ENCODE measurements at places on chromosomes 2 and 18.

DNA sequence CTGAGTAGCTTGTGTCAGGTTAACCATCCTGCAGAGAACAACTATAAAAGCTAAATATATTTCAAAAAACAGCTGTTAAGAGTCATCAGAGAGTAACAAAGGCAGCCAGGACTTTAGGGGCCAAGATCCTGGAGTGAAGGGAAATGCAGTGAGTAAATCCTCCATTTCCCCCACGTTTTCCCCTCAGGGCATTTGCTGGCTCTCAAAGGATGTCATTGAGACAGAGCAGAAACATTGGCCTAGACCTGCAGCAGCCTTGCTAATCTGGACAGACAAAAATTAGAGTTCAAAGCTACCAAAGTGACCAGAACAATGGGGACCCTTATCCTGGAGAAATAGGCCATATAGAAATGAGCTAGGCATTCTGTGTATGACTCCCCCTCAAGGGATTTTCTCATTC is 21.1 kb upstream of the KLHL29 start:
- DNase-seq = no peak

DNA sequence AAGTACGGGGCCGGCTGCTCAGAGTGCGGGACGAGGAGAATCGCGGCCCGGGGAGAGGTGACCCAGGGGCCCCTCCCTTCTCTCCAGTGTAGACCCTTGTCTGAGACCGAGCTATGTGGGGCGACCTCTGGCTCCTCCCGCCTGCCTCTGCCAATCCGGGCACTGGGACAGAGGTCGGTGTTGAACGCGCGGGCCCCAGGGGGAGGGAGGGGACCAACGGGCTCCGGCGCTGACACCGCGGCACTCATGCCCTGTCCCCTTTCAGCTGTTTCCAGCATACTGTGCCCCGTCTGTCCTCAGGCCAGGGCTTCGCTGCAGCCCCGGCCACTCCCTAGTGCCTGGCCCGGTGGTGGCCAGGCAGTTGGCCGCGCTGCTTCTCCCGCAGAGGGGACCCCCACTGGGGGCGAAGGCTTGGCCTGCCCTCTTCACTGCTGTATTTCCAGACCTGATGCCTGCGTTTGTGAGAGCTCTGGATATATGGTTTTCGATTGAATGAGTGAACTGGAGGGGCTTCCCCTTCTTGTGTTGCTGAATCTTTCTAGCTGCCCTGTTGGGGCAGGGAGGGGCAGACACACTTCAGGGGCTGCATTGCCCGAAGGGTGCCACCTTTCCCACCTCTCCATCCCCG is 809 bp downstream of the DBI start:
- DNase-seq = peak; percentile 36

GRCh38 chr2:72985891-72986683 is 68.8 kb downstream of the EMX1 start:
- no peak for DNase-seq

GRCh38 chr2:75800456-75800855 is 89.7 kb upstream of the GCFC2 start:
- no peak for DNase-seq

- DNase-seq = no peak
These were observed 29.9 kb upstream of the IMPA2 start for GRCh38 chr18:11951390-11951851.

- no peak for DNase-seq
These were observed 222.9 kb downstream of the ZBTB7C start for GRCh38 chr18:48186131-48186766.

- DNase-seq = no peak
These were observed 53.4 kb upstream of the RALBP1 start for GRCh38 chr18:9421901-9422327.

- no peak for DNase-seq
These were observed 196.6 kb downstream of the PMAIP1 start for GRCh38 chr18:60096428-60096827.

DNA sequence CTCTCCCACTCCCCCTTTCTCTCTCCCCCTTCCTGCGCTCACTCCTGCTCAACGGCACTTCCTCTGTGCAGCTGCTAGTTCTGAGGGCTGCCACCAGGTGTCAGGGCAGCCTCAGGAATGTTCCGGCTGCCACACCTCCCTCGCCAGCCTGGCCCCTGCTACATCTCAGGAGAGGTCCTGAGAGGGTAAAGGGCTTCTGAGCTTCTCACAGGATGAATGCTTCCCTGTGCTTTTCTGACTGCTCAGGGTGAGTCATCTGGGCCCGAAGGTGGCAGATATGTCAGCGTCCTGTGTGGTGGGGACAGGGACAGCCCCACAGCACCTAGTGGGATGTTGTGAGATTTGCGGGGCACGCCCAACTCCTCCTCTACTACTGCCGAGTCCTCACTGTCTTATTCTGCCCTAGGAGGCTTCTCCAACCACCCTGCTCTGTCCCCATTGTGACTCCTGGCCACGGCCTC is 49.0 kb downstream of the PLEKHB2 start:
- DNase-seq = peak; percentile 71

- no peak for DNase-seq
These were observed 358.1 kb upstream of the SYT4 start for GRCh38 chr18:43635397-43635796.

DNA sequence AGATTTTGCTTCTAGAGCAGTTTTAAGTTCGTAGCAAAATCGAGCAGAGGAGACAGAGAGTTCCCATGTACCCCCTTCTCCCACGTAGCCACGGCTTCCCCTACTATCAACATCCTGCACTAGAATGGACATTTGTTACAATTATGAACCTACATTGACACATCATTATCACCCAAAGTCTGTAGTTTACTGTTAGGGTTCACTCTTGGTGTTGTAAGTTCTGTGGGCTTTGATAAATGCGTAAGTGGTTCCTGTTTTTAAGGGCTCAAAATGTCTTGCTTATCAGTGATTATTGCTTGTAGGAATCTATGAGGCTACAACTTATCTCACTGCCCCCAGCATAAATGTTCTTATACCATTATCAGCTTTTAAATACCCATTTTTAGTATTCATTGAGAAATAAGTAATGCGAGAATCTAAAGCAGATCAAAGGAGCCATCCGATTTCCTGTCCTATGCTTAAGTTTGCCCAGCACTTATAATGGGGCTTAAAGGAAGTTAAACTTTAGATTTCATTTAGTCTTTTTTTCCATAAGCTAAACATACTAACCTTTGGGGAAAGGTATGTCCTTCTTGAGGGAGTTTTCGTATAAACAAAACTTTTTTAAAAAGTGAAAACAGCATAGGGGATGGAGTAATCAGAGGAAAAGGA is 118.7 kb downstream of the HAUS1 start:
- peak; percentile 14 for DNase-seq

- DNase-seq = no peak
These were observed 15.2 kb downstream of the CAPG start for GRCh38 chr2:85394976-85395375.

DNA sequence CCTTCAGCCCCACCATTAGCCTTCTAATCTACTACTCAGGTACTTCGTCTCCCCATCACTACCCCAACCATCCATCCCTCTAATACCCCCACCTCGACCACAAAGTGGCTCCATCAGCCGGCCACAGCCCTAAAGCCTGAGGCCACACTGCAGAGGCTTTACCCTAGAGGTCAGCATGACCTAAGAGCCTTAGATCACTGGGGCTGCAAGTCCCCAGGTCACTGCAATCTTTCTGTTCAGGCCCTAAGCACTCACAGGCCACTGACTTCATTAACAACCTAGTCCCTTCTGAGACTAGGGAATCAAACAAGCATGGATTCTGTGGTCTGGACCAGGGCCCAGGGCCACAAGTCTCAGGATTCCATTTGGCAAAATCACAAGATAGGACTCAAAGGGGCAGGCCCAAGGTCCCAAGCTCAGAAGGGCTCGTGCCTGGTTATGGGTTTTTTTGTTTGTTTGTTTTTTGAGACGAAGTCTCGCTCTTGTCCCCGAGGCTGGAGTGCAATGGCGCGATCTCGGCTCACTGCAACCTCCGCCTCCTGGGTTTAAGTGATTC is 37.0 kb upstream of the PKDCC start:
- DNase-seq = no peak

DNA sequence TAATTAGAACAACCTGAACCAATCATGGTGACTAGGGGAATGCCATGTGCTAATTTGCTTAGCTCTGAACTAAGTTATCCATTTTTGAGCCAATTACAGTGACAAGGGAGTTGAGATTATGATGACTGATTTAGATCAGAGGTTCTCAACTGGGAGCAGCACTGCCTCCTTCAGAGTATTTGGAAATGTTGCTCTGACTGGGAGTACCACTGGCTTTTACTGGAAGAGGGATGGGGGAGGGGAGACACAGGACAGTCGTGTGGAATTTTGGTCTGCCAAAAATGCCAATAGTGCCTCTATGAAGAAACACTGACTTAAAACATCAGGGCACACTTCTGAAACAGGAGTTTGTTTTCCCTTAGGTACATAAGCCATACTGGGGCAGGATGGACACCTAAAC is 48.1 kb upstream of the VPS54 start:
- no peak for DNase-seq

GRCh38 chr2:63680455-63680854 is 91.7 kb downstream of the MDH1 start:
- DNase-seq = no peak

- DNase-seq = no peak
These were observed 1404.9 kb upstream of the NXPH2 start for GRCh38 chr2:140185076-140185475.

DNA sequence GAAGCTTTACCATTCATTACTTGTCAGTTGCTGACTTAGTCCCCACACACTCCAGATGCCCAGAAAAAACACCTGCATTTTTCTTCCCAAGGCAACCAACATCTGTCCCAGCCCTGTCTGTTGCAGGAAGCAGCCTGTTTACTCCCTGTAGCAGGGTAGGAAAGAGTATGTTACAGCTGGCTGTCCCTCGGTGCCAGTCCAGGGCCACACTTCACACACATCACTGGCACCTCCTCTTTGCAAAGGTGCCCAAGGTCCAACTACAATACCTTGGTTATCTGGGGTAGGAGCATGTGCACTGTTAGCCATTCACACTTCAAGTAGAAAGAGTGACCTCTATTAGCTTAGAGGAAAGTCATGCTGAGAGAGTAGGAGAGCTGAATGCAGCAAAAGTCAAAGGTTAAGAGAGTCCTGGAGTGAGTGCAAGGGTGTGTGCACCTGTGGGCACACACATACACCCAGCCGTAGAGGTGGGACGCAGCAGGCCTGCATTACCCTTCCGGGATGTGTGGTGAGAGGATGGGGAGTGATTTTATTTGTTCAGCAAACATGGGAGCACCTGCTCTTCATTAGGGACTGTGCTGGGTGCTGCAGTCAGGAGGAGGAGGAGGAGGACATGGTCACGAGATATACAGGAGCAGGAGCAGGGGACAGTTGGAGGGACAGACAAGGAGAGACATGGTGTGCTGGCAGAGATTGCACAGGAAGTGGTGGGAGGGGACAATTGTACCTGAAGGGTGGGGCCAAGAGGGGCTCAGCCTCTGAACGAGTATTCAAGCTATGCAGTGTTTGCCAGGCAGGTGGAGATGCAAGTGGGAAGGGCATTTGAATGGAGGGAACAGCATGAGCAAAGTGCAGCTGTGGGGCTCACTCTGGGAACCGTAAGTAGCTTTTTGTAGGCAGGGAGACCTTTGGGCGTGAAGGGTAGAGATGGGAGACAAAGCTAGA is 69.8 kb downstream of the TSN start:
- DNase-seq = no peak

- no peak for DNase-seq
These were observed 60.0 kb upstream of the LRP1B start for GRCh38 chr2:142190805-142191204.

- DNase-seq = no peak
These were observed 441 bp downstream of the MPHOSPH10 start for GRCh38 chr2:71130905-71131244.

GRCh38 chr2:40199771-40200170 is 252.1 kb downstream of the SLC8A1 start:
- DNase-seq = no peak

GRCh38 chr2:163247156-163247846 is 408.7 kb upstream of the KCNH7 start:
- DNase-seq = no peak

- DNase-seq = no peak
These were observed 35.9 kb upstream of the CCDC93 start for GRCh38 chr2:118049816-118050140.

DNA sequence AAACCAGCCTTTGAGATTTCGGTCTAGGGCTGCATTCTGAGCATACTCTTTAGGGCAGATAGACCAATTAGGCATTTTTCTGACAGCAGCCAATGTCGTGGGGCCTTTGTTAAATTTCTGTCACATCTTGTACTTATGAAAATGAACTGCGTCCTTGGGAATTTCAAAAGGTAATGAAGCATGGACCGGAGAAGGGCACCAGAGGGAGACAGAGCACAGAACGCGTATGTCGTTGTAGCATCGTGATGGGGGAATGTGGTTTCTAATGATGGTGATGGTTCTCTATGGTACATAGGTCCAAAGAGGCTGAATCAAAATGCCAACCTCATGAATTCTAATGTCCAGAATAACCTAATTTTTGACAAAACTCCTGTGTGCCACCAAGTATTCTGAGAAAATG is 483.9 kb upstream of the CRIM1 start:
- no peak for DNase-seq

DNA sequence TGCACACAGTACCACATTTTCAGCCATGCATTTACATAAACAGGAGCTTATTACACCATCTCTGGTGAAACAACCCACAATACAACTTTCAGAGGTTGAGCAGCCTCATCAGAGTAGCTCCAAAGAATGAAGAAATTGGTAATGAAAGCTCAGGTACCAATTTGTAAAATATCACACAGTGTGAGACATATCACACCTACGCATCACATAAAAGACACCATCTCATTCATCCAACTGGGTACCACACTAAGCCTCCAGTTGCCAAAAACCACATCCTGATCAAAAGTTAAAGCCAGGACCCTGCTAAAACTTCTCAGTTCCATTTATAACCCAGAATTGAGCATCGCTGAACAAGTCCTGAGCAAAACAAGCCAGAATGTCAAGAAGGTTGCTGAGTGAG is 4.6 kb downstream of the TMEM163 start:
- no peak for DNase-seq

- no peak for DNase-seq
These were observed 21.2 kb downstream of the TUBB6 start for GRCh38 chr18:12329125-12329698.

- DNase-seq = no peak
These were observed 31.4 kb downstream of the HEATR5B start for GRCh38 chr2:37052600-37053332.
